Spleen (tissue), 13 donors: ENCODE measurements at places on chromosomes 2 and 18. TPM values are rescaled to one million over a fixed set of nuclear protein-coding genes. Genes with fewer than 3 reads are reported as not detected.

CPLX4 gene
- total RNA-seq = not detected

ALLC gene
- total RNA-seq = not detected

MYCN gene
- total RNA-seq = not detected

SPR gene
- 17.2 TPM for total RNA-seq

CSRNP3 gene
- 5.6 TPM for total RNA-seq

SERPINB4 gene
- not detected for total RNA-seq

QPCT gene
- total RNA-seq = 27.3 TPM

IL1R2 gene
- total RNA-seq = 607 TPM

CNGA3 gene
- not detected for total RNA-seq

DPP4 gene
- total RNA-seq = 21.1 TPM

PTCD3 gene
- total RNA-seq = 83.8 TPM

GRCh38 chr2:237629739-237630138 lies 2.4 kb downstream of the LRRFIP1 start:
- no peak for DNase-seq

DNA sequence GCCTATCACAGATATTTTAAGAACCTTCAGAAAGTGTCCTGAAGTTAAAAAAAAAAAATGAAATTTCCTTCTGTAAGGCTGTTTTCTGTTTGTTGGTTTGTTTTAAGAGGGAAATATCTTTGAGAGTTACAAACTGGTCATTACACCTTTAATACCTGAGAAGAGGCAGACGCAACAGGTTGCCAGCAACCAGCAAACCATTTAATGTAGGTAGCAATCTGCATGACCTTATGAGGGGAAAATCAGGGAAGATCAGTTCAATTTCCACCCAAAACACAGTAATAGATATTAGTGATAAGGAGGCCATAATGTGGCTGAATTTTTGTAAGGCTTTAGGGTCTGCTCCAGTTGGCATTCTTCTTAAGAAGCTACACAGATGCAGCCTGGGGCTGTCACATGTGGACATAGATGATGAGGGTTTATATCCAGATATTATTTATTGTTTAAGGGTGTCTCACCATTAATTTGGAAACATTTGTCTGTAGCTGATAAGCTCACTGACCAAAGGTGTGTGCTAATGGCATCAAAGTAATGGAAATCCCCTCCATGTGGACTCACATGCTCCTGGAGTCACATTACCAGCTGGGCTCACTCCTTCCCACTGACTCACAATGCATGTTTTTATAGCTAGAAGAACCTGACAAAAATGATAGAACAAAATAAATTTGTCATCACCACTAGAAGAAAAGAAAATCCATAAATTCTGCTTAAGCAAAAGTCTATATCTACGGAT lies 83.5 kb upstream of the DTNA start:
- DNase-seq = no peak

DNA sequence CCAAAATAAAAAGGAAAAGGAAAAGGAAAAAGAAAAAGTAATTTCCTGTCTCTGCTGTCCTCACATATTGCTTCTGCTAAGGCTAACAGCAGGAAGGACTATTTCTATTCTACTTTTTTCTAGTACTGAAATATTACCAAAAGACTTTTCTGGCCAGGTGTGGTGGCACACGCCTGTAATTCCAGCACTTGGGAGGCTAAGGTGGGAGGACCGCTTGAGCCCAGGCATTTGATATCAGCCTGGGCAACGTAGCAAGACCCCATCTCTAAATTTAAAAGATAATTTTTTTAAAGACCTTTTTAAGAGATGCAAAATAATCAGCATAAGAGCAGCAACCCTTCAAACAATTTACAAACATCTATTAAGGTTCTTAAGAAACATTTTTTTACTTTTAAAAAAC lies 31.2 kb downstream of the FASTKD1 start:
- no peak for DNase-seq

- DNase-seq = no peak
Observed at GRCh38 chr2:27977731-27978312, 87.3 kb downstream of the BABAM2 start.

DNA sequence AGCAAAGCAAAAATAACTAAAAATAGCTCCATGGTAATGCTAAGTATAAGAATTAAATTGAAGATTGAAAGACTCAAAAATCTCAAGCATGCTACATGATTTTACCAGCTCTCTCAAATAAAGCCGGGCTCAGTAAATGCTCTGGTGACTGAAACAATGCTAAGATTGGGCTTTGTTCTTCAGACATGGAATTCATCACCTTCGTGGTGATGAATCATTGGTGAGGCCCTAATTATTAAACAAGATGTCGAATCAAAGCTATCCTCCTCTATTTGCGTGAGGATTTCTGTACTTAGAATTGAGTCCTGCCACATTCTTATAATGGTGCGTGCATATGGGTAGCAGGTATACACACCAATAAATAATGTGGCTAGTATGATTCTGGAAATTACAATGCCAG lies 58.8 kb upstream of the LRRTM1 start:
- no peak for DNase-seq

DNA sequence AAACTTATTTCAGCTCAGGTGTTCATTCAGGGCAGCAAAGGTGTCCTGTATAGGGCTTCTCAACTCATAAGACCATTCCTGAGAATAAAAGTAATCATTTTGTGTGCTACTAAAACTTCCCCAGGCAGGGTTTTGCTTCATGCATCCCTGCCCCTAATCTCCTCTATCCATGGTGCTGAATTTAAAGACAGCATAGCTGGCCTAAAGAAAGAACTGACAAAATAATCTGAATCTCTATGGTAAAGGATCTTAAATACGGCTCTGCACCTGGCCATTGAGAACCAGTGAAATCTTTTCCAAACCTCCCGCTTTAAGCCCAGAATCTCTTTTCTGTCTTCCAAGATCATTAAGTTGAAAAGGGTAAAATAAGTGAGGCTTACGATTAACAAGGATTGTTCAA lies 292.1 kb upstream of the KLHL29 start:
- no peak for DNase-seq

- no peak for DNase-seq
Observed at GRCh38 chr2:23355001-23355400, 30.0 kb upstream of the KLHL29 start.

GRCh38 chr18:75875559-75875958 lies 448.1 kb upstream of the SMIM21 start:
- no peak for DNase-seq

GRCh38 chr2:205687641-205687956 lies 5.3 kb downstream of the NRP2 start:
- no peak for DNase-seq
